ENCODE measurements at places on chromosomes 6 and 20.

DNA sequence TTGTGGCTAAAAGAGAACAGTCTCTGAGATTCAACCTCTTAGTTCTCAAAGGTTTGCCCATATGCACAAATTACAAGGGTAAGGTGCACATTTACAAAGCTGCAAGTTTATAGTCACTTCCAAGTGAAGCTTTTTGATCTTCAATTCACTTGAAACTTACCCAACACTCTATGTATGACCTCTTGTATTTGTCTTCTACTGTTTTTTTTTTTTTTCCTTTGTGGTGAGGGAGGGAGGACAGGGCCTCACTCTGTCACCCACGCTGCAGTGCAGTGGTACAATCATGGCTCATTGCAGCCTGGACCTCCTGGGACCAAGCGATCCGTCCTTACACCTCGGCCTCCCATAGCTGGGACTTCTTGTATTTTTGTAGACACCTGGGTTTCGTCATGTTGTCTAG, 4.5 kb upstream of the FOXO3 start:
- DNase-seq, result no peak

GRCh38 chr20:12659942-12660341, 348.8 kb upstream of the SPTLC3 start:
- no peak for DNase-seq

DNA sequence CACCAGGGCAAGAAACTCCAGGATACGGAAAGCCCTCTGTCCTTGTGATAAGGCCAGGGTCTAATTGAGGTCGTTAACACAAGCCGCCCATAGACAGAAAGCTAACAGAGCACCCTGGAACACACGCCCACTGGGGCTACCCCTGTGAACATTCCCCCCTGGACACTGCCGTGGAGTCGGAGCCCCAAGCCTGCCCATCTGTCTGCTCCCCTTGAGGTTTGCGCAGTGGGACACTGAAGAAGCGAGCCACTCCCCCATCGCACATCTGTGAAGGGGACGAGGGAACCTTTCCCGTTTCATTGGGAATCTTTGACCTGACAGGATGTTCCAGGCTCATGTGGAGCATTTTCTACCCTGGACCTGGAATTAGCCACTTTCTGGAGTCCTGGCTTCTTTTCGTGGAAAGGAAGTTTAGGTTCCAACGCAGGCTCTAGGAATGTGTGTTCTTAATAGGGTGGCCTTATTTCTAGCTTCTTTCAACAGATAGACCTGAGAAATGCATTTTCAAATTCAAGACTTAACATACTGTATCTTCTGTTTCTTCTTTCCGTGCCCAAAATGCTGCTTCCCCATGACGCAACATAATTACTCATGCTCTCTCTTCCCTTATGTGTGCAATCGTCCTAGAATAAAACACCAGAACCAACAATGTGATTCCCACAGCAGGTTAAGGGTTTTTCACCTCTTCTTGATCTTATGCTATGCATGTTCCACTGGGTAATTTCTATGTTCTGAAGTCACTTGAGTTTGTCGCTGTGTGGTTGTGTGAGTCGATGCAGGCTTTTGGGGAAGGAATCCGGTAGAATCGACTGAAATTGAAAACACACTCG, 161.1 kb downstream of the ERMARD start:
- no peak for DNase-seq

- DNase-seq, result no peak
Observed at GRCh38 chr6:20172842-20173456, 39.3 kb downstream of the MBOAT1 start.

GRCh38 chr6:138528956-138529355, 29.7 kb upstream of the NHSL1 start:
- no peak for DNase-seq

GRCh38 chr20:43550456-43550855, 8.4 kb upstream of the SGK2 start:
- no peak for DNase-seq

GRCh38 chr6:3442431-3443220, 14.2 kb downstream of the SLC22A23 start:
- no peak for DNase-seq

GRCh38 chr6:21331235-21331634, 262.3 kb upstream of the SOX4 start:
- DNase-seq, result no peak

DNA sequence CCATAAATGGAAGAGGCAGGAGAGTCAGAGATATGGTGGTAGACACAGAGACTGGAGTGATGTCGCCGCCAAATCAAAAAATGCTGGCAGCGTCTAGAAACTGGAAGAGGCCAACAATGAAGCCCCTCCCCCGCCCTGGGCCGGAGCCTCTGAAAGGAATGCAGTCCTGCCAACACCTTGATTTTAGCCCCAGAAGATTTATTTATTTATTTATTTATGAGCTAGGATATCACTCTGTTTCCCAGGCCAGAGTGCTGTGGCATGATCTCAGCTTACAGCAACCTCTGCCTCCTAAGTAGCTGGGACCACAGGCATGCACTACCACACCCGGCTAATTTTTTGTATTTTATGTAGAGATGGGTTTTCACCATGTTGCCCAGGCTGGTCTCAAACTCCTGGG, 82.6 kb upstream of the CCDC167 start:
- no peak for DNase-seq

GRCh38 chr20:46740214-46740609, 30.8 kb downstream of the SLC2A10 start:
- no peak for DNase-seq

- DNase-seq, result no peak
Observed at GRCh38 chr6:159359581-159360297, 190.5 kb downstream of the FNDC1 start.

GRCh38 chr20:33019465-33020277, 11.8 kb upstream of the BPIFB6 start:
- DNase-seq, result no peak

DNA sequence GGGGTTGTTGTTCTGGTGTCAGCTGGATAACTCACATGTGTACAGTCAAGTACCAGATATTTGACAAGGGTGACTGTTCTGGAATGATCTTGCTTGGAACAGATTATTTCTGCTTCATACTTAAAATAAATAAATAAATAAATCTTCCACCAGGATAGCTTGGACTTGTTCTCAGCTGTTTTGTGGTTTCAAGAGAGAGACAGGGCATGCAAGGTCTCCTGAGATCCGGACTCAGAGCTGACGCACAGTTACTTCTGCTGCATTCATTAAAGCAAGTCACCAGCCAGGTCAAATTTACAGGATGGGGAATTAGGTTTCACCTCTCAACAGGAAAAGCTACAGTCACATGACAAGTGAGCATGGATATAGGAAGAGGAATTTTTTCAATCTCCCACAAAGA, 285.0 kb upstream of the SPTLC3 start:
- no peak for DNase-seq

DNA sequence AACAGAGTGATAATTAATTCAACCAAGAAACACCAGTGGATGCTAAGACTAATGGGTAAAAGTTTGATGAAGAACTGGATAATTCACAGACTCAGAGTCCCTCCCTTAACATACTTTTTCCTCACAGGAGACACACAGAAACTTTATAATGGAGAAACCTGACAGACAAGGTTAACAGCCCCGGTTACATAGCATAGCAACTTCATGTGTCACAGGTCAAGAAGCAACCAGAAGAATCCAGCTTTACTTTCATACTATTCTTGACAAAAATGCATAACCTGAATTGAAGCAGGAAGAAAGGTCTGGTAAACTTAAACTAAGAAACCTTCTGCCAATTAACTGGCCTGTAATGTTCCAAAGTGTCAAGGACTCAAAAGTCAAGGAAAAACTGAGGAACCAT, 375.9 kb downstream of the RNF144B start:
- no peak for DNase-seq

DNA sequence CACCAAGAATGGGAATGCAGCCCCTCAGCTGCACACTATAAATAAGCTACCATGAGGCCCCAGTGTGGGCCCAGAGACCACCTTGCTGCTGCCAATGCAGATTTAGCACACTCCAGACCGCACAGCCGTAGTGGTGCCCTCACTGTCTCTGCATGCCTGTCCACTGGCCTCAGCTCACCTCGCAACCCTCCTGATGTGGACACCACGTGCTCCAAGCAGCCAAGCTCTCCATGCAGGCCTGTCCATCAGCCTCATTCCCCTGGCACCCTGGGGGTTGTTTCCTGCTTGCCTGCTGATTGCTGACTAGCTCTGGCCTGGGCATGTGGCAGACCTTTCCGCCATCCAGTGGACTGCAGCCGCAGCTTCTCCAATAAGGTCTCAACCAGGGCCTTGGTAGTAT, 36.2 kb downstream of the ZBTB9 start:
- DNase-seq, result no peak

DNA sequence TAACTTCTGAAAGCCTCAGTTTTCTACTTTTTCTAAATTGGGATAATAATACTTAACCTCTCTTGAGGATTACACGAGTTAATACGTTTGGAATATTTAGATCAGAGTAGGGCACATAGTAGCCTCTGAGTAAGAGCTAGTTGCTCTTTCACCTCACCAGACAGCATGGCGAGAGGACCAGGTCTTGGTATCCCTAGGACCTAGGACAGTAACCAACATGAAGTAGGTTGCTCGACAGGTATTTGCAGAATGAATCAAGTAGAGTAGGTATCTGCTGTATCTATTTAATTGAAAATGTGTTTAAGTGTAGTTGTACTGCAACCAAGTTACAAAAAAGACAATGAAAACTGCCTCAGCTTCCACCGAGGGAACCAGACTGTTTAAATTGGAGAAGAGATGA, 1.4 kb downstream of the CDC5L start:
- DNase-seq, result no peak

Data from Panc1 (cell line).